ENCODE measurements at places on chromosomes 16 and 17.
A peak's percentile ranks its signal among the peaks of the same experiment; 100 is the strongest.

- DNase-seq = no peak
Measured at GRCh38 chr17:20095336-20096080, 86.3 kb downstream of the SPECC1 start.

- no peak for DNase-seq
Measured at GRCh38 chr16:70522216-70523075, 908 bp downstream of the COG4 start.

DNA sequence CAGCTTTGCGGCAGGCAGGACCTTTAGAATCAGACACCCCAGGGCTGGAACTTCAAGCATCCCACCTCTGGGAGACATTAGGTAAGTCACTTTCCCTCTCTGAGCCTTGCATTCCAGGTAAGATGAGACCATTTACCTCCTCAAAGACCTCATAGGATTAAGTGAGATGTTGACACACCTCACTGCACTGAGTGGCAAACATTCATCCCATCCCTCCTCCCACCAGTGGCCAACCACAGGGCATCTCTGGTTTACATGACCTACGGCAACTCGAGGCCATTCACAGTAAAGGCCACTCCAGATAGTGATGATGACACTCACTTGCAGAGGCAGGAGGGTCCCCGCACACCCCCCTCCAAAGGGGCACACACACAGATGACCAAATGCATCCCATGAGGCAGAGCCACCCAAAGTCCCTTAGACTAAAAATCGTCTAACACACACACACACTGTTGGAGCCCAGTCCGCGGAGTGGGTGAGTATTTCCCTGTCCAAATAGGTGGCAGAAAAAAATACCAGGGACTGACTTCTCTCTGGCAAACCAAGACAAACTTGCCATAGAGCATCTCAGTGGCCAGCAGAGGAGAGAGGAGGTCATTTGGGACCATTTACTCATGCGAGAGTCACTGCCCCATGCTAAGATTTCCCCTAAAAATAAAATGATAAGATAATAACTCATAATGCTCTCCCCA lies 454.9 kb downstream of the SOX9 start:
- no peak for DNase-seq

- no peak for DNase-seq
Measured at GRCh38 chr16:69201291-69201690, 14.3 kb downstream of the SNTB2 start.

DNA sequence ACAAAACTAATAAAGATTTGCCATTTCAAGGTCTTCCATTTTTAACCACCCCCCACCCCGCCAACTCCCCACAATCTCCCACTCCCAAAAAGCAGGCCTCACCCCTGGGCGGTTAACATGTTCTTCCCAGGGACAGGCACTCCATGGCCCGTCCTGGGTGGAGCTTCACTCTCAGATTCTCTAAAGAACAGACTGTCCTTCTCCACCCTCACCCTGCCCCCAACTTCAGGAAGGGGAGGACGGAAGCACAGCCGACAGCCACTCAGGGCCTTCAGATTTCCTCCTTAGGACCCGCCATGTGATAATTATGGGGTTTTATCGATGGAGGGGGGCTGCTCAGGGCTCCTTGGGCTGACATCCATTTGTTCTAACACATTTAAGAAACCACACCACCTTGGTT lies 61.9 kb downstream of the ZFHX3 start:
- no peak for DNase-seq

- no peak for DNase-seq
Measured at GRCh38 chr17:13619462-13619861, 17.7 kb upstream of the HS3ST3A1 start.

GRCh38 chr17:6641247-6641863 lies 495 bp downstream of the TXNDC17 start:
- DNase-seq = no peak

GRCh38 chr16:68406458-68407152 lies 41.7 kb downstream of the SMPD3 start:
- DNase-seq = no peak

GRCh38 chr17:35730400-35731005 lies 936 bp upstream of the RASL10B start:
- no peak for DNase-seq

DNA sequence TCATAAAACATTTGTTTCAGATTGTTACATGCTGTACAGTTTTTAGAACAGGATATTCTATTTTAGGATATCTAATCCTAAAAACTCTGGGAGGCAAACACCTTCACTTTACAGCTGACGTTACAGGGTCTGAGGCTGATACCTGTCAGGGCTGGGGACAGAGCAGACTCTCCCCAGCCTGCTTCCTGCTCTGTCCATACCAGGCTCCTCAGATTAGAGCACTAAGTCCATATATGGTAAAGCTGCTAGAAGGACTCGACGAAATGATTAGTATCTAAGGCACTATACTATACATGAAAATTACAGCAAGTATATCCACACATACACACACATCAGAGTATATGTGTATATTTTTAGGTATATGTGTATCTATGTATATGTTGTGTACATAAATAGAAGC lies 125.2 kb downstream of the ZFHX3 start:
- no peak for DNase-seq

GRCh38 chr17:28470914-28471366 lies 2.5 kb upstream of the SLC13A2 start:
- DNase-seq = no peak

DNA sequence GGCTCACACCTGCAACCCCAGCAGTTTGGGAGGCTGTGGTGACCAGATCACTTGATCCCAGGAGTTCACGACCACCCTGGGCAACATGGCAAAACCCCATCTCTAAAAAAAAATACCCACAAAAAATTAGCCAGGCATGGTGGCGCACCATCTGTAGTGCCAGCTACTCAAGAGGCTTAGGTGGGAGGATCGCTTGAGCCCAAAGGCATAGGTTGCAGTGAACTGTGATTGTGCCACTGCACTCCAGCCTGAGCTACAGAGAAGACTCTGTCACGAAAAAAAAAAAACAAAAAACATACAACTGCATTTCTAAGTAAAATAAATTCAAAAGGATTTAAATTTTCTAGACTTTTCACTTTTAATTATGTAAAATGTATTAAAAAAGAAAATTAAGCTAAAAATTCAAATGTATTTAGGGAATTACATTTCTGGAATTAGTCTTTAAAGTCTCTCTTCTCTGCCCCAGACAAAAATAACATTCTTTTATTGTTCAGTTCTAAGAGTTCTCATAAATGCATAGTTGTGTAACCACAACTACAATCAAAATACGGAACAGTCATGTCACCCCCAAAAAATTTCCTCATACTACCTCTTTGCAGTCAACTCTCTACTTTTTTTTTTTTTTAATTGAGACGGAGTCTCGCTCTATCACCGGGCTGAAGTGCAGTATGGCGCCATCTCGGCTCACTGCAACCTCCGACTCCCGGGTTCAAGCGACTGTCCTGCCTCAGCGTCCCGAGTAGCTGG lies 14.1 kb downstream of the FAM222B start:
- no peak for DNase-seq

GRCh38 chr17:20241855-20242254 lies 225.5 kb downstream of the LGALS9B start:
- DNase-seq = no peak

GRCh38 chr17:9002606-9003354 lies 18.5 kb upstream of the NTN1 start:
- DNase-seq = peak; percentile 87

DNA sequence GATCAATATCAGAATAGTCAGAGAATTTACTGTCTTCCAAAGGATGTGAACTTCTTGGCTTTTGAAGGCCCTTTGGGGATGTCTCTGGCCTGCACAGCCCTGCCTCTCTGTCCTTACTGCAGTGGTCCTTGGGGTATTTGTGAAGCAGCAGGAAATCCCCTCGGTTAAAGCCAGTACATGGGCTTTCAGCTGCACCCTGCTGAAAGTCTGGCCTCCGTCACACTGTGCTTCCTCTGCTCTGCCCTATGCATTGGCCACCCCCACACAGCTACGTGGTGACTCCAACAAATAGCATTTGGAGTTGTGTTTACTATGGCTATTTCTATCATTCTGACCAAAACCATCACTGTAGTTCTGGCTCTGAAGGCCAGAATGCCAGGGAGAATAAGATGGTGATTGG lies 21.2 kb downstream of the SYCE1L start:
- no peak for DNase-seq

- peak; percentile 88 for DNase-seq
Measured at GRCh38 chr16:75264999-75265910, 13.8 kb upstream of the BCAR1 start.

DNA sequence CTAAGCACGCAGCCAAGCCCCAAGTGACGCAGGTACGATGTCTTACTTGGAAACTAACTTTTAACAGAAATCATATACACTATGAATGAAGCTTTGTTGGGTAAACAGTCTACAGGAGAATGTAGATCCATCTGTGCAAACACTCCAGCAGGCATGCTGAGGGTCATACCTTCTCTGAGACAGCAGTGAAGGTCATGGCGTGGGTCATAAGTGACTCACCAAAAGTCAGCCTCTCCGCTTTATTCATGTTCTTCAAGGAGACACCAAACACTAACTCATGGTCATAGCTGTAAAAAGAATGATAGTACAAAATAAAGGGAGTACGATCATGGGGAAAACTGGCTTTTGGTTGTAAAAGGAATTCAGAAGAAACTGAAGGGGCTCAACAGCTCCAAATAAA lies 20.6 kb downstream of the BLMH start:
- no peak for DNase-seq

- peak; percentile 22 for DNase-seq
Measured at GRCh38 chr17:73103641-73104335, 11.3 kb upstream of the SLC39A11 start.

DNA sequence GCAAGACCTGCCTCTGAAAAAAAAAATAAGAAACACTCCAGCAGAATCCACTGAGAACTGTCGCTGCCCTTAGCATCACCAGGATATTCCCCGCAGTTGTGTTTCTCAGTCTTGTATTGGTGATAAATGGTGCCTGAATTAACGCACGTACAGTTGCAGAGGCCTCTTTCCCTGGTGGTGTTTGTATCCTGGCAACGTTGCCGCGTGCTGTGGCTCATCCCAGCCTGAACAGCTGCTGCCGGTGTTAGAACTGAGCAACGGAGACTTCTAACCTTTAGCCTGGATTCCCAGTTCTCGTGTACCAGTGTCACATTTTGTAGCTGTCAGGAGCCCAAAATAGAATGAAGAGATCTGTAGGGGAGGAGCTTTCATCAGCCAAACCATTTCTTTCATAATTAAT lies 4.8 kb downstream of the MLYCD start:
- no peak for DNase-seq
